ENCODE measurements at places on chromosomes 16 and 17.
A peak's percentile ranks its signal among the peaks of the same experiment; 100 is the strongest.

- no peak for DNase-seq
These were observed 55.3 kb downstream of the CCDC57 start for GRCh38 chr17:82157046-82158035.

- peak; percentile 11 for DNase-seq
These were observed 53.3 kb upstream of the ENDOV start for GRCh38 chr17:80361495-80362220.

DNA sequence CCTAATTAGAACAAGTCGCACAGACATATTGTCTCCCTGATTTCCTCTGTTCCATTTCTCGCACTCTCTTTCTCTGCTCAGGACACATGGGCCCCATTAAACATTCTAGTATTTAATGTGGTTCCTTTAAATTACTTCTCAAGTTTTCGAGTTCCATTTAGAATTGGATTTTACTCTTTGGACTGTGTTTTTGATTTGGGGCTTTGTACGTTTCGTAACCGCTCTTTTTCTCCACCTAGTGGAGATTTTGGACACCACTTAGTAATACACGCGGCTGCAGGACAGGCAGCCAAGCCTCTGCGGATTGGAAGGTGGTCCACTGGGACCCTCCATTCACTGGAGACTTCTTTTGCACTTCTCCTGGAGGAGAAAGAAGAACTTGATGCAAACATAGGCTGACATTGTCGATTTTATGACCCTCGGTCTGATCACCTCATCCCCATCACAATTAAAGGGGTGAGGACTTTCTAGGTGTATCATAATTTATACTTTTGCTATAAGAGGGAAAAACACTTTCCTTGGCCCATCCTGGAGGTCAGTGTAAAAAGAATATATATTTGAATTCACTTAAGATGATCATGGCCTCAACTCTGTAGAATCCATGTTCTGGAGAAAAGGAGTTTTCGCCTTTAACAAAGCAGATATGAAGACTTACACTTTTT is 85.7 kb downstream of the NOG start:
- peak; percentile 54 for DNase-seq

GRCh38 chr16:1890708-1891050 is 18.7 kb upstream of the MEIOB start:
- no peak for DNase-seq

DNA sequence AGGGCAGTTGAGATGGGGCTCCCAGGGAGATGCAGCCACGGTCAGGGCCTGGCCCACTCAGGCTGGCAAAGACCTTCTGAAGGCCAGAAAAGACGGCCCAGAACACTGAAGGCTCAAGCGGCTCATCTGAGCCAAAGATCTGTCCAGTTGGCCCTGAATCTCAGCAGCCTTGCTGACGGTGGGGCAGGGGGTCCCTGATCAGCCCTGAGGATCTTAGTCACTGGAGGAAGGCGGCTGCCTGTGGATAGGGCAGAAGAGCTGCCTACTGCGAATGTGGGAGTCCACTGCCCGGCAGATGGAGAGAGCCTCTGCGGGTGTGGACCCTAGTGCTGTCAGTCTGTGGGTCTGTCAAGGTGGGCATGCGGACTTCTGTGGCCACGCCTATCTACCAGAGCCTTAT is 1738.2 kb downstream of the TP53TG3F start:
- no peak for DNase-seq

GRCh38 chr16:26134588-26134987 is 442.8 kb downstream of the HS3ST4 start:
- DNase-seq, result no peak

- DNase-seq, result no peak
These were observed 95.8 kb downstream of the TBC1D16 start for GRCh38 chr17:79939755-79940458.

GRCh38 chr17:61307905-61308886 is 91.4 kb upstream of the TBX2 start:
- peak; percentile 97 for DNase-seq

- peak; percentile 67 for DNase-seq
These were observed 471.2 kb upstream of the HSBP1 start for GRCh38 chr16:83336603-83337002.

- peak; percentile 75 for DNase-seq
These were observed 9.4 kb upstream of the MAP2K3 start for GRCh38 chr17:21275047-21275578.

GRCh38 chr17:48025904-48026501 is 11.6 kb downstream of the COPZ2 start:
- no peak for DNase-seq

DNA sequence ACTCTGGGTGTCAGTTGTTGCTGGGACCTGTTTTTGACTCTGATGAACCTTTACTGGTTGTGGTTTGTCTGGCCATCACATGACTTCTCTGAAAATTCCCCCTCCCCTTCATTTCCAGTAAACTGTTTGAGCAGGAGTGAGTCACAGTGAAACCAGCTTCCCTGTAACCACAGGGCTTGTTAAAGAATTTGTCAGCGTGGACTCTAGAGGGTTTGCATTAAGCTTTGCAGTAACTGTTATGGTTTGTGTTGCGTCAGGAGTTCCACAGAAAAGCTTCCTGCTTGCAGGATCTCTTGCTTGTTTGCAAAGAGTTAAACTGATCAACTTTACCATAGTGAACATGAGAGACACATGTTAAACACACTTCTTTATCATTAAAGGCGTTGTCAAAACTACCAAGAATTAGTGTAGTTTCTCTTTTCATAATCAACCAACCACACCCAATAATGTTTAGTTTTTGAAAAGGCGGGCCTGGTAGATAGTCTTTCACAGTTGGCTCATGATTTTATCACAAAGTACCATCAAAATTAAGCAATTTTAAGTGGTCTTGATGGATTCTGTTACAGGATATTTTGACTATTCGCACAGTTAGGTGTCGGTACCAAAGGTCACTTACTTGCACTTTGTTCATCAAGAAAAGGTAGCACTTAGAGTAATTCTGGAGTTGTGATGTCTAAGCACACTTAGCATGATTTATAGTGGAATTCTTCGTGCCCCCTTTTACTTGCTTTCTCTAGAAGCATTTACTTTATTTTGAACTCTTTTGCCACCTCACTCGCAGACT is 79.3 kb downstream of the VMP1 start:
- peak; percentile 100 for DNase-seq

DNA sequence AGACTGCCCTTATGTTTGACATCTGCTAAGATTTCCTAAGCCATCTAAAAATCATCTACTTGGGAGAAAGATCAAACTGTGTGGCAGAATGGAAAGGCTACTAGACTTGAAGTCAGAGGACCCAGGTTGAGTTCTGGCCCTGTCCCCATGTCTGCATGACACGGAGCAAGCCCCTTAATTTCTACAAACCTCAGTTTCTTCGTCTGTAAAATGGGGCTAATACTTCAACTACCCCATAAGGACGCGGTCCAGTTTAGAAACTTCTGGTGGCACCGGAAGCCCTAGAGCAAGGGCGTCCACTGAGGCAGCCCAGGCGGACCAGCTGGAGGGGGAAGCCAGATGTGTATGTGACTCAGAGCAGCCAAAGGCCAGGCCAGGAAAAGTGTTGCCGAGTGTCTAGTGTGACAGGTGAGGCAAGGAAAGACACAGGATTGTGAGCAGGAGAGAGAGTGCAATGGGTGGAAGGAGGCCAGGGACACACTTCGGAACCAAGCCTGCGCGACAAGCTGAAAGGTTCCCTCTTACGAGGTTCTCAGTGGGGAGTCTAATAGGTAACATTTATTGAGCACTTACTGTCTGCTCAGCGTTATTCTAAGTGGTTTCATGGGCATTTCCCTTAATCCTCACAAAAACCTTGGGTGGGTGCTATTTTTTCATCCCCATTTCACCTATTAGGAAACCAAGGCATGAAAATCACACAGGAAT is 17.8 kb upstream of the PITPNM3 start:
- DNase-seq, result no peak
